Activated CD4-positive, alpha-beta memory T cell treated with anti-CD3 and anti-CD28 coated beads for 36 hours (primary cell): ENCODE measurements at places on chromosomes 2 and 18. TPM values are rescaled to one million over a fixed set of nuclear protein-coding genes. Genes with fewer than 3 reads are reported as not detected.

The SULT1C4 gene
- not detected for total RNA-seq

DNA sequence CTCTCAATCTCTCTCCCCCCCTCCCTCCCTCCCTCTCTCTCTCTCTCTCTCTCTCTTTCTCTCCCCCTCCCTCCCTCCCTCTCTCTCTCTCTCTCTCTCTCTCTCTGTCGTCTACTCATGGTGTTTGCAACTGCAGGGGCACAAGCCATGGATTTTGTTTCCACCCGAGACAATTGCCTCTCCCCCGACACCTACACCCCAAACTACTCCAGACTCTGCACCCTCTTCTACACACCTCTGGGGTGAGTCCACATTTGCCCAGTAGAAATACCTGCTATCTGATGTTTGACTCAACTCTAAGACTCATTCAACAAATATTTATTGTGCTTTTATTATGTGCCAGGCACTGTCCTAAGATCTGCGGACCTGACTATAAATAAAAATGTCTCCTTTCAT lies 93.7 kb downstream of the TMEM17 start:
- H3K27me3 ChIP-seq: no peaks in the 10 kb centered on the region
- no peak for DNase-seq
- H3K27ac ChIP-seq: no peak overlapping the region
- no peak overlapping the region for H3K4me3 ChIP-seq
- H3K4me1 ChIP-seq: peaks cover 6% of the 10 kb centered on the region
- no peaks in the 10 kb centered on the region for H3K36me3 ChIP-seq

GRCh38 chr18:35526495-35527059 lies 28.8 kb upstream of the INO80C start:
- H3K27ac ChIP-seq: no peak overlapping the region
- H3K4me3 ChIP-seq: no peak overlapping the region
- peaks cover 2% of the 10 kb centered on the region for H3K36me3 ChIP-seq
- H3K27me3 ChIP-seq: peaks cover 40% of the 10 kb centered on the region

The TMEM37 gene
- not detected for total RNA-seq

DNA sequence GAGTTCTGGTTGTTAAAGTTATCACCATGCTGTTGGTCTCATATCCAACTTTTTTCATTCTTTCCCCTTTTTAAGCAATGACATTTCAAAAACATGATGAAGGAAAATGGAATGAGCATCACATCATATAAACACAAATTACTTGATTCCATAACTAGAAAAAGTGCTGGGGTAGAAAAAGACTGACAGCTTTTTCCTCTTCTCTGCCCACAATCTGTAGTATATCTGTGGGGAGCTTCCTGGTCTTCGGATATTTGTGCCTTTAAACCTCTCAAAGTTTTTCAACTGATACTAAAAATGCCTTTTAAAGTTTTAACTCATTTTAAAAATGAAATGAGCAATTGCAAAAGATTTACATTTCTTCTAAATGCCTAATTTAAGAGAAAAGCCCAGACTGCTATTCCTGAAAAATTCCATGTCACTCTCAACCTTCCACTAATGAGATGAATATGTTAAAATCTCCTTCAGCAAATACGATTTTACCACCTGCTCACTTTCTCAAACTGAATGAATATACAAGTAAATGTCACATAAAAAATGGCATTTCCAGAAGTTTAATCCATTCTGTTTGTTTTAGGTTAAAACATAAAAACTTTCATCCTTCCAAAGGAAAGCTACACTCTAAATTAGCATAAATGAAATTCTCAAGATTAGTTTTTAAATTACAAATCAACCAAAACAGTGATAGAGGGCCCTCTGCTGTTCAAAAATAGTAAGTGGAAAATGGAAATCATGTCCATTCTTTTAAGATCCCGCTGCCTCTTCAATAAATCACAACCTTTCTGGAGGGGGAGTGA lies 2.1 kb downstream of the DNAH7 start:
- no peaks in the 10 kb centered on the region for H3K36me3 ChIP-seq
- H3K27me3 ChIP-seq: peaks cover 2% of the 10 kb centered on the region
- no peak for DNase-seq
- peak overlapping the region; percentile 20 for H3K4me3 ChIP-seq

- H3K4me3 ChIP-seq: no peak overlapping the region
- no peak for DNase-seq
- H3K4me1 ChIP-seq: no peaks in the 10 kb centered on the region
- no peaks in the 10 kb centered on the region for H3K27me3 ChIP-seq
Observed at GRCh38 chr2:43327119-43327518, 100.7 kb upstream of the ZFP36L2 start.

DNA sequence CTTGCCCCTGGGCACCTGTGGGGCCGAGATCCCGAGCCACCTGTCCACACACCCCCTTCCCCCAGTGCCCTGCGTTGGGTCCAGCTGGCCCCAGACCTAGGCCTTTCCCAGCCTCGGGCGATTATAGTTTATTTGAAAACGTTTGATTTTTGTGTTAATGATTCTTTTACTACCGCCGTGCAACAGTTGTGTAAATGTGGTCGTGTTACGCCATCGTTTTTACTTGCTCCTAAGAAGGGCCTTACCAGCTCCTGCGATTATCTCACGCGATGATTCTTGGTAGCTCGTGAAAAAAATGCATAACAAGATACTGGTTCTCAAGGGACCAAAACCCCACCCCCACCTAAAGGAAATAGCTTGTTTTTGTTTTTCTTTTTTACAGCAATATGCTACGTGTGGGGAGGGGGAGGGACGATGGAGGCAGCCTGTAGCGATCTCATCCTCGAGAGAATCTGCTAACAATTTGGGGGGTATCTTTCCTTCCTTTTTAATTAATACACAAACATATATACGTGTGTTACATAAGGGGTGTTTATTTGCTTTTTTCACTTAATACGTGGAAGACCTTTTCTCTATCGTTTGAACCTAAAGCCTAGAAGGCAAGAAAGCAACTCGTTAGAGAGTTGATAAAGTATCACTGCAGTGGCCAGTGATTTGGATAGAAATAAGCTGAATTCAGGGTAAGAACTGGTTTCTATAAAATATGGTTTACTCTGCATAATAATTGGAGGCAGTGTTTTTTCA lies 1.0 kb downstream of the ZDBF2 start:
- peak overlapping the region; percentile 73 for H3K27ac ChIP-seq
- H3K4me1 ChIP-seq: peaks cover 21% of the 10 kb centered on the region
- peaks cover 39% of the 10 kb centered on the region for H3K27me3 ChIP-seq
- H3K36me3 ChIP-seq: peaks cover 2% of the 10 kb centered on the region
- peak; percentile 20 for DNase-seq

GRCh38 chr2:127698553-127699355 lies 2.5 kb upstream of the SFT2D3 start:
- no peak for DNase-seq
- no peak overlapping the region for H3K4me3 ChIP-seq
- H3K4me1 ChIP-seq: peaks cover 21% of the 10 kb centered on the region
- H3K27me3 ChIP-seq: no peaks in the 10 kb centered on the region

GRCh38 chr2:150168595-150169236 lies 318.8 kb downstream of the RND3 start:
- no peaks in the 10 kb centered on the region for H3K36me3 ChIP-seq
- H3K4me1 ChIP-seq: no peaks in the 10 kb centered on the region
- H3K27me3 ChIP-seq: no peaks in the 10 kb centered on the region
- DNase-seq: no peak

The AP1S3 gene
- 10.1 TPM for total RNA-seq

The FAM110C gene
- total RNA-seq: 3.1 TPM

The FIGLA gene
- total RNA-seq: not detected

The STARD6 gene
- total RNA-seq: not detected

DNA sequence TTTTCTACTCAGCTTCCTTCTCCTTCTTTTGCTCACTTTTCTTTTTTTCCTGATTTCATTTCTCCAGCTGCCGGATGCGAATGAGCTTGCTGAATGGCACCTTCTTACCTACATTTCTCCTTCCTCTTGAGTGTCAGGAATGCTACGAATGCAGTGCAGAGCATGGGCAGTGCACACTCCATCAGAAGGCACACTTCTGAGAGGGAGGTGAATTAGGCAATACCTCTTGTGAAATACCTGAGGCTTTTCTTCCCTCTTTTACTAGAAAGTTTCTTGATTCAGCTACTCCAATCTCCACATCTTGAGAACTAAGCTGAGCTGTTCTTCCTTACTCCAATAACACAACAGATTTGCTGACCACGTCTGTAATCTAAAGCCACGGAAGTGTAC lies 51.1 kb downstream of the PLEKHM3 start:
- DNase-seq: no peak
- H3K27me3 ChIP-seq: no peaks in the 10 kb centered on the region
- H3K27ac ChIP-seq: no peak overlapping the region
- peaks cover 2% of the 10 kb centered on the region for H3K36me3 ChIP-seq
- peaks cover 9% of the 10 kb centered on the region for H3K4me1 ChIP-seq

DNA sequence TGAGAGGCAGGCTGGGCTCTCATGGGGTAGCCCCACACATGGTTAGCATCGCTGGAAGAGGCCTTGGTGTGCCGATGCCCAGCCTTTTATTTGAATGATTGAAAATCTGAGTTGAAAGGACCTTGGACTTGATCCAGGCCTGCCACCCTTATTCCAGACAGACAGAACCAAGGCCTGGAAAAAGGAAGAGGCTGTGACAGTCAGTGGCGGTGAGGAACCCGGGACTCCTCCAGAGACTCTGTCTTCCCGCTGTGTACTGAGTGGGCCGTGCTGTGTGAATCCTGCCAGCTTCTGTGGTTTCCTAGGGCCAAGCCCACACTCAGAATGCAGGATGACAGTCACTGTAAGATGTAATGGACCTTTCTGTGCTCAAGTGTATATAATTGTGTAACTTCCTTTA lies 218.5 kb downstream of the LDLRAD4 start:
- H3K27me3 ChIP-seq: no peaks in the 10 kb centered on the region
- no peaks in the 10 kb centered on the region for H3K36me3 ChIP-seq
- H3K27ac ChIP-seq: peak overlapping the region; percentile 87
- no peak overlapping the region for H3K4me3 ChIP-seq
- DNase-seq: peak; percentile 51
- H3K4me1 ChIP-seq: peaks cover 58% of the 10 kb centered on the region

The ACMSD gene
- not detected for total RNA-seq

GRCh38 chr2:169360984-169361705 lies 1.2 kb downstream of the LRP2 start:
- no peak overlapping the region for H3K27ac ChIP-seq
- peaks cover 33% of the 10 kb centered on the region for H3K4me1 ChIP-seq
- peak overlapping the region; percentile 17 for H3K4me3 ChIP-seq

- no peak overlapping the region for H3K27ac ChIP-seq
- H3K27me3 ChIP-seq: peaks cover 17% of the 10 kb centered on the region
- peaks cover 5% of the 10 kb centered on the region for H3K4me1 ChIP-seq
- DNase-seq: no peak
Observed at GRCh38 chr18:50133526-50133925, 61.4 kb downstream of the MYO5B start.

GRCh38 chr18:70578480-70578879 lies 289.6 kb downstream of the SOCS6 start:
- no peak overlapping the region for H3K27ac ChIP-seq
- no peaks in the 10 kb centered on the region for H3K36me3 ChIP-seq
- H3K4me3 ChIP-seq: no peak overlapping the region
- no peaks in the 10 kb centered on the region for H3K27me3 ChIP-seq
- DNase-seq: no peak
- no peaks in the 10 kb centered on the region for H3K4me1 ChIP-seq

DNA sequence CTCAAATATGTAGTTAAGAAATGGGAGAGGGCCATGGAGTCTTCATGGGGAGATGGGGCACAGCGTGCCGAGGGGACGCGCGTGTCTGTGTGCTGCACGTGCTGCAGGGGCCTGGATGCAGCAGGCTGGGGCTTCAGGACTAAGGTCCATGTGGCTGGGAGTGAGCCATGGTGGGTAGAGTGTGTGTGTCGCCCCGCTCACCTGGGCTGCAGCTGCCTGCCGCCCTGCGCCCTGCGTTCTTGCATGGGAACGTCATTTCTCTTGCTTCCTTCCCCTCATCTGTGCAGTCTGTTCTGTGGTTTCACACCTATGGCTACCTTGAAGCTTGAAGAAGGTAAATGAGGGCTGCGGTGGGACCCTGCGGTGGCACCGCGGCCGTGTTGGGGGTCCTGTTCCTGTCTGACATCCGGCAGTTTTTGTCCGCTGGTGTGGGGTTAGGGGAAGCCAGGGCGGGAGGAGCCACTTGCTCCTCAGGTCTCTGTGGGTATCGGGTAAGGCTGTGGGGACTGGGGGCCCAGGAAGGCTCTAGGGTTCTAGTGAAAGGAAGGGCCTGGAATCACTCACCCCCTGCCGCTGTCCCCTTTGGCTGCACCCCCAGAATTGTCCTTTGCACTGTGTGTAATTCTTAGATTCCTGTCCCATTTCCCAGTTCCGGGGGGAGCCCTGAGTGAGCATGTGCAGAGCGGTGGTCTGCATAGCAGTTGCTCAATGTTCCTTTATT lies 54.1 kb upstream of the HS6ST1 start:
- H3K36me3 ChIP-seq: no peaks in the 10 kb centered on the region
- no peak overlapping the region for H3K27ac ChIP-seq
- H3K4me1 ChIP-seq: peaks cover 2% of the 10 kb centered on the region
- no peak overlapping the region for H3K4me3 ChIP-seq
- H3K27me3 ChIP-seq: no peaks in the 10 kb centered on the region
- no peak for DNase-seq

- H3K4me1 ChIP-seq: no peaks in the 10 kb centered on the region
- no peak for DNase-seq
- H3K4me3 ChIP-seq: no peak overlapping the region
Observed at GRCh38 chr2:185360776-185361175, 377.8 kb upstream of the FSIP2 start.

GRCh38 chr18:59546188-59546587 lies 151.0 kb downstream of the CCBE1 start:
- H3K4me3 ChIP-seq: no peak overlapping the region
- no peaks in the 10 kb centered on the region for H3K36me3 ChIP-seq
- DNase-seq: no peak
- H3K27ac ChIP-seq: no peak overlapping the region
- H3K27me3 ChIP-seq: peaks cover 5% of the 10 kb centered on the region

- H3K36me3 ChIP-seq: peaks cover 71% of the 10 kb centered on the region
- no peak overlapping the region for H3K4me3 ChIP-seq
- no peaks in the 10 kb centered on the region for H3K4me1 ChIP-seq
- DNase-seq: no peak
Observed at GRCh38 chr2:74886811-74887210, 52.9 kb downstream of the HK2 start.

The SIGLEC15 gene
- total RNA-seq: not detected

DNA sequence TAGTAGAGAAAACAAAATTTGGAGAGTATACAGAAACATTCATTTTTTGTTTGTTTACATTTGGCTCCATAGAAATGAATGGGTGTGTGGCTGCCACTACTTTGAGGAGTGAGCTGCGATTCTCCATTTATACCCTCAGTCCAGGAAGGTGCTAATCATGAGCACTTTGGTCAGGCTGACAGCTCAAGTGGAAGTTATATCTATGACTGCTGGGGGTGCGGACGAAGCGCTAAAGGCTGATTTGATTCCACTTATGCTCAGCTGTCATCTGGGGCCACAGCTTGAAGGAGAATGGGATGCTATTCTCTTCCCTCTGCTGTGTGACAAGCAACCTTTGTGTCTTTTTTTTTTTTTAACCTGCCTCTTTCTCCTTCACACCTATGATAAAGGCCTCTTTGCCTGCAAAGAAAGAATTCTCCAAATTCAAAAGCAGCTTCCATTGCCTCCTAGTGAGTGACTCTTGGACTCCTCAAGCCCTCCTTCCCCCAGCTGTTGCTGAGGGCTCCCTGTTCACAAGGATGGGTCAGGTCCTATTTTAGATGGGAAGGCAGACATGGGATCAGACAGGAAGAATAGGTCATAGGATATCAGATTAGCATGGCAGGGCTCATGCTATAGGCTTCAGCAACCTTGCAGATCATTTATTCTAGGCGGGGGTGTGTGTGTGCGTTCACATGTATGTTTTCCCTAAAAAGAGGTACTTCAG lies 201.6 kb downstream of the SETBP1 start:
- H3K4me1 ChIP-seq: peaks cover 8% of the 10 kb centered on the region
- no peak overlapping the region for H3K27ac ChIP-seq
- DNase-seq: no peak
- no peak overlapping the region for H3K4me3 ChIP-seq
- H3K27me3 ChIP-seq: peaks cover 3% of the 10 kb centered on the region
